ENCODE measurements at places on chromosomes 1 and 21. TPM values are rescaled to one million over a fixed set of nuclear protein-coding genes. Genes with fewer than 3 reads are reported as not detected.

- no peak for DNase-seq
These were observed 139.1 kb upstream of the PTGFR start for GRCh38 chr1:78351551-78352216.

DNA sequence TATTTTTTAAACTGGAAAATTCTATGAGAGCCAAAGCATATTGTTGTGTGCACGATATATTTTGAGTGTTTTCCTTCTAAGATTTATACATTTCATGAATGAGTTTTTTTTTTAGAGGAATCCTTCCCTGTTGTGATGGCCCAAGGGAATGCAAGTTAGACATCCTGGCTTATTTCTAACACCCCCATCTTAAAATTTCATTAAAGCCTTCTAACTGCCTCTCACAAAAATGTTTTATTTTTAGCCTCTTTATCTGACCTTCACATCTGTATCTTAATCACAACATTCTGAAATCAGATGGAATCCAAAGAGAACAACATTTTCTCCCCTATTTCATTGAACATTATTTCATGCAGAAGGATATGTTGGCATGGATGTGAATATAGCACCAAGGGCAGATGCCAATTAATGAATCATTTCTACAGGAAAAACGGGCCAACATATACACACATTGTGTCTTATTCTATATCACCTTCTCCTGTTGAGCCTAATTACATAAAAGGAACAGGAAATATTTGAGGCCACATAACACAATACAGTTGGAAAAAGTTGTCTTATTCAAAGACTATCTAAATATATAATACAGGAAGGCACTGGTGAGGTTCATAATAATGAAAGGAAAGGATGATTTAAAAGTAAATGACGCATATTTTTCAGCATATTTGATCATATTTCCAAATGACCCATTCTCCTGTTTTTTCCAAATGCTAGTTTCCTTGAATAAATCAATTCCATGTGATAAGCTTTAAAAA lies 455.5 kb downstream of the TTLL7 start:
- DNase-seq: no peak

DNA sequence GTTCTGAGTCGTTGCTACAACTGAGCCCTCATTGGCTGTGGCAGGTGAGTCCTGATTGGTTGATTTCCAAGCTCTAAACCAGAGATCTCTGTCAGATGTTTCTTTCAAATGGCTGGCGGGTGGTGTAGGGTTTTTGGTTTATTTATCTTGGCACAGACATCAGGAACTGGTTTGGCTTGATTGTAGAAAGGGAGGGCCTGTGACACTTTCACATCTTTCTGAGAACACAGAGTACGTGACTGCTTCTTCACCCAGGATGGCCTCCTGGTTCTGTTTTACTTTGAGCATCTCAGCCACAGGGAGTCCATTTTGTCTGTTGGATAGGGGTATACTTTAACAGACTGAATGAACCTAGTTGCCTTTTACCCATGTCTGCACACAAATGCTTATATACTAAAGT lies 89.4 kb upstream of the GPR52 start:
- DNase-seq: peak; percentile 6

- peak; percentile 69 for DNase-seq
These were observed 15.1 kb upstream of the AIM2 start for GRCh38 chr1:159091607-159092031.

GRCh38 chr1:43853161-43853921 lies 80.3 kb upstream of the ARTN start:
- DNase-seq: peak; percentile 96

GRCh38 chr1:117122330-117123025 lies 929 bp upstream of the TRIM45 start:
- DNase-seq: no peak

DNA sequence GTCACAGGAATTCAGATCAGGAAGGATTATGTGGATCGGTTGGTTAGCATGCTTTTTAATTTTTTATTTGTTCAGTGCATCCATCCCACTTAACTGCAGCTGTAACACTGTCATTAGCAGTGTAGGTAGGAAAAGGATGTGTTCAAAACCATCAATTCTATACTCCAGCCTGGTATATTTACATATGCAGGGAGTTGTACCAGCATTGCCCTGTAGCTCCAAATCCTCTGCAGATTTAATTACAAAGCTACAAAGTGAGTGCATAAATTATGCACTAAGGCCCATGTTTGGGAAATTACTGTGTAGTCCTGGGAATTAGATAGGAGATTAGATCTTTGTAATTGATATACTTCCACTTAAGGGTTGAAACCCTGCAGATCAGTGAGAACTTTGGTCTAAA lies 15.9 kb upstream of the OSBPL9 start:
- DNase-seq: no peak

DNA sequence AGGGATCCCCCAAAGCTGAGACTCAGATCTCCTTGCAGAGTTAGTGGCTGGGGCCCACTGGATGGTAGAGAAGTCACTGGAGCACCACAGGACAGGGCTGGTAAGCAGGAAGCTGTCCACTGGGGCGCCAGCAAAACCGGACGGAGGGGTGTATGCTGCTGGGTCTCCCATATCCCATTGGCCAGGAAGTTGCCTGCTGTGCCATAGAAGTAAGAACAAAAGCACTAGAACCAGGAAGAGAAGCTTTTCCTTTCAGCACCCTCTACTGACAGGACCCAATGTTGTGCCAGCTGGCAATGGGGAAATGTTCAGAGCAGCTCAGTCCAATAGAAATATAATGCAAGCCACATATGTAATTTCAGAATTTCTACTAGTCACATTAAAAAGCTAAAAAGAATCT lies 146.6 kb downstream of the SPATA46 start:
- DNase-seq: peak; percentile 59

- DNase-seq: peak; percentile 92
These were observed 6.7 kb upstream of the PTPN14 start for GRCh38 chr1:214557952-214558735.

GRCh38 chr1:9929431-9930385 lies 13.5 kb downstream of the LZIC start:
- DNase-seq: no peak

DNA sequence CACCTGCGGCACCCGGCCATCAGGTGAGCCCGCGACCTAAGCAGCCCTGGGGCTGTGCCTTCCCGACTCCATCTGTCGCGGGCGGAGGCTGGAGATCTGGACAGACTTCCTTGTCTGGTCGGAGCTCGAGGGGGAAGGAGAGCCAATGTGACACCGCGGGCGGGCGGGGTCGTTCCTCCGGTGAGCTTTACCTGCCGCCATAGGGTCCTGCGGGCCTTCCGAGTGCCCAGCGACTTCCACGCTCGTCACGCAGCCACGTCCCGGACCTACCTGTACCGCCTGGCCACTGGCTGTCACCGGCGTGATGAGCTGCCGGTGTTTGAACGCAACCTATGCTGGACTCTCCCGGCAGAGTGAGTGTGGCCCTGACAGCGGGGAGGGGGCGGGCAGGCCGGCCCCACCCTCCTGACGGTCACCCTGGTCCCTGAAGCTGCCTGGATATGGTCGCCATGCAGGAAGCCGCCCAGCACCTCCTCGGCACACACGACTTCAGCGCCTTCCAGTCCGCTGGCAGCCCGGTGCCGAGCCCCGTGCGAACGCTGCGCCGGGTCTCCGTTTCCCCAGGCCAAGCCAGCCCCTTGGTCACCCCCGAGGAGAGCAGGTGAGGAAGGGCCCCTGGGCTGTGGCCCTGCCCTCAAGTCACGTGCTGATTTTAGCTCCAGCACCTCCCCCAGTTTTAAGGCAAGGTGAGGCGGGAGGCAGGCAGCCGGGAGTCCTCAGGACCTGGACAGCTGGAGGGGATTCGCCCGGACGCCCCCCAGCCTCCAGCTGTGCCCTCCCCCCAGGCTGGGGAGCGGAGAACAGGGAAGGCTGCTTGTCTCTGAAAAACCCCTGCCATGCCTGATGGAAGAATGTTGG lies 1.1 kb downstream of the PUSL1 start:
- DNase-seq: peak; percentile 48

DNA sequence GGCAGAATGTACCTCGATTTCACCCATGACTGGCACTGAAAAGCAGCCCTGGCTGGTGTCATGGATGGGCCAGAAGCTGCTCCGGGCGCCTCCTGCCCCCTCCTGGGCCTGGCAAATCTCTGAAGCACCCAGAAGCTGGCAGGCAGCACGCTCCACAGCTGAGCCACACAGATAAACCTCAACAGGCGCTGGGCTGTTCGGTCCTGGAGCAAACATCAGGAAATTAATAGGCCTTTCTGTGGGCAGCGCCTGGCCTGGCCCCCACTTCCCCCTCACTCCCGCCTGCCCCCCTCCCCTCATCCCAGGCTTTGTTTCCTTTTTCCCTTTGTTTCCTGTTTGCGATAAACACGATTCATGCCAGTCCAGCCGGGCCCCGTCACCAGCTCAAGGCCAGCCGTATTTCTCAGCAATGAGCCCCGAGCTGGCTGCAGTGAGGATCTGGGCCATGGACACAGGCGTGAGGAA lies 20.1 kb upstream of the DISP3 start:
- no peak for DNase-seq

DNA sequence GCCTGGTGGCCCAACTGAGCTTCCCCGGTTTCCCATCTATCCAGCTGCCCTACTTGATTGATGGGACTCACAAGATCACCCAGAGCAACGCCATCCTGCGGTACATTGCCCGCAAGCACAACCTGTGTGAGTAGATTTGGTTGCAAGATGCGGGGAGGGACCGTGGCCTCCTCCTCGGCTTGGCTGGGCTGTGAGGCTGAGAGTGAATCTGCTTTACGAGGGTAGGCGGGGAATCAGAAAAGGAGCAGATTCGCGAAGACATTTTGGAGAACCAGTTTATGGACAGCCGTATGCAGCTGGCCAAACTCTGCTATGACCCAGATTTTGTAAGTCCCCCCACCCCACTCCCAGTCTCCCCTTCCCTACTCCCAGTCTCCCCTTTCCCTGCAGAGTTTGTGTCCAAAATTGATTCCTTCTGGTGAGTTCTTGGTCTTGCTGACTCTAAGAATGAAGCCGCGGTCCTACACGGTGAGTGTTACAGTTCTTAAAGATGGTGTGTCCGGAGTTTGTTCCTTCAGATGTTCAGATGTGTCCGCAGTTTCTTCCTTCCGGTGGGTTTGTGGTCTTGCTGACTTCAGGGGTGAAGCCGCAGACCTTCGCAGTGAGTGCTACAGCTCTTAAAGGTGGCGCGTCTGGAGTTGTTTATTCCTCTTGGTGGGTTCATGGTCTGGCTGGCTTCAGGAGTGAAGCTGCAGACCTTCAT lies 1.5 kb downstream of the GSTM2 start:
- DNase-seq: no peak

- DNase-seq: no peak
These were observed 20.4 kb downstream of the GPR161 start for GRCh38 chr1:168116327-168116799.

DNA sequence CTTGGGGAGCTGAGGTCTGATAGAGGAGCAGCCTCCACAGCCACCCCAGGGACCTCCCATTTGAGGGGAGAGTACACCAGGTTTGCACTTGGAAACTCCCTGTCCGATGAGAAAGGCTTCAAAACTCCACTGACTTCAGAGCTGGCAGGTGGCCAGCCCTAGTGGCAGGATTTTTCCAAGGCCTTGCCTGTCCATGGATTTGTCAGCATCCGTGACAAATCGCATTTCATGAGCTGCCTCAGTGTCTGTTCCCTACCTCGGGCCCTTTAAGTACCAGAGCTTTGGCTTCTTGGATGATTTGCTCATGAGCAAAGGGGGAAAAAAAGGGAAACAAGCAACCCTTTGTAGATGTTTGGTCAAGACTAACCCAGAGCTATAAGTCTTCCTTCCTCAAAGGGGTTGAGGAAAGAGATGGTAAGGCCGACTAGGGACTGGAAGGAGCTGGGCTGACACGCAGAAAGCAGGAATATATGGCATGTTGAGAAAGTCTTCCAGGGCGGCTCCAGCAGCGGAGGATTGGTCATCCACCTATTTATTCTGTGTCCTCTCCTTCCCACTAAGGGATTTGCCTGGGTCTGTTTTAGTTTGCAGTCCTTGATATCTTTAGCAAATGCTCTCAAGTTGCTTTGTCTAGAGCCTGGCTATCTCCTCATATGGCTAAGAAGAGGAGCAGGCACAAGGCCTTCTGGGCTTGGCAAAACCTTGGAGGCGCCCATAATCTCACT lies 2.7 kb upstream of the HSPG2 start:
- DNase-seq: peak; percentile 97

The ITLN2 gene
- total RNA-seq: not detected

The TEX38 gene
- total RNA-seq: not detected

The ALDH4A1 gene
- 9.5 TPM for total RNA-seq

The ESPN gene
- total RNA-seq: not detected

The CHI3L2 gene
- total RNA-seq: not detected

The PLD5 gene
- not detected for total RNA-seq

The ELAPOR1 gene
- 0.33 TPM for total RNA-seq

The MMEL1 gene
- total RNA-seq: not detected

The S100A1 gene
- total RNA-seq: not detected

Data from Daoy (cell line).